ENCODE measurements at places on chromosomes 13 and 19.

DNA sequence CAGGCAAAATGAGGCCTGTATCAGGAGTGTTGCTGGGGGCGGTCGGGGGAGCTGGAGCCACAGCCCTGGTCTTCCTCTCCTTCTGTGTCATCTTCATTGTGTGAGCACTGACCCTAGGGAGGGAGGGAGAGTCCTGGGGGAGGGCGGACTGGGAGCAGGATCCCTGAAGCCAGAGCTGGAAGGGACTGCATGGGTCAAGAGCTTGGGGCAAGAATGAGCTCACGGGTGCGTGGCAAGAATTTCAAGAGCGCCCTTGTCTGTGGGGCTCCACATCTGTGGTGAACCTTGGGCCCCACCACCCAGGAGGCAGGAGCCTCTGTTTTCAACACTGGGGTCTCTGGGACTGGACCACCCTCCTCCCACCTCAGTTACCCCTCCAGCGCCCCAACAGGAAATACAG, 4.7 kb downstream of the SIGLEC7 start:
- no peak for DNase-seq

DNA sequence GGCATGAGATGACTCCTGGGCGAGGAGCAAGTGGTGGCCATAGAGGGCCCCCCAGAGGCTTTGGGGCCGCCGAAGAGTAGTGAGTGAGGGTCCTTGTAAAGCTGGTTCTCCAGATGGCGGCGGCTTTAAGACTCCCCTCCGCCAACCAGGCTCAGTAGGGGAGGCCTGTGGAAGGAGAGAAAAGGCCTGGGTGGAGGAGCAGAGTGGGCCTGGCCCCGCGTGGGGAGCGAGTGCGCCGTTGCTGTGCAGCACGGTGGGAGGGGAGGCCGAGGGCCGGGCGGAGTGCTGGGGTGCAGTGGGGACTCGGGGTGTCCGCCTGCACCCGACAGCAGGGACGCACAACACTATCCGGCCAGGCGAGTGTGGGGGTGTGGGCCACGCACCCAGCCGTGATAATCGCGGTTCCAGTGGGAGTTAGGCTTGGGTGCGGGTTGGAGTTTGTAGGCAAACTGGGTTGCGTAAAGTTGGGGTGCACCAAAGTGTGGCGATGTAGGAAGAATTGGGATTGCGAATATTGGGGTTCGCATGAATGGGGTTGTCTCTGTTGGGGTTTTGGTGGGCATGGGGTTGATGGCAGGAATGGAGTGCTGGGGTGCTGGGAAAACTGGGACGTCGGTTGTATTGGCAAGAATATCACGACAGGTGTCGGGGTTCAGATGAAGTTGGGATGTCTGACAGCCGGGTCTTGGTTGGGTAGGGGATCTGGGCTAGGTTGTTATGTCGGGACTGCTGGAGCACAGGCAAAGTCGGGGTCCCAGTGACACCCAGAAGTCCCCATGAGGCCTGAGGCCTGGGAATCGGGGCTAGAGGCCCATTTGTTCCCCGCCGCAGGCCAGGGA, 687 bp upstream of the CIRBP start:
- no peak for DNase-seq

GRCh38 chr13:75324413-75324940, 157.5 kb downstream of the TBC1D4 start:
- DNase-seq, result no peak

GRCh38 chr13:98406971-98407370, 169.9 kb downstream of the STK24 start:
- no peak for DNase-seq

DNA sequence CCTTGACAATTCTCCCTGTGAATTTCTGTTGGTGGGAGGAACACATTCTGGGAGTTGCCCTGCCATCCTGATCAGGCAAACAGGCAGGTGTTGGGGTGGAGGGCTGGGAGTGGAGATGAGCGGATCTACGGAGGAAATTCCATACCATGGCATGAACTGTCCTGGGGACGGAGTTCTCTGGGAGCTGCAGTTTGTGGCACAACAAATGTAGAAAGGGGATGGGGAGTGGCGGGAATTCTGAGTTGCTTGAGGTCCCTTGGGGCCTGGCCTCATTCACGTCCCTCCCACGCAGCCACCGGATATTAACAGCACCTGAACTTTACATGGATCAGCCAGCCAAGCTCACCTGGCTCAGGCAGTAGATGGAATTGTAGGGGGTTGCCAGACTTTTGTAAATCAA, 70.0 kb downstream of the CHST8 start:
- no peak for DNase-seq

- no peak for DNase-seq
Observed at GRCh38 chr13:85632526-85633195, 166.6 kb downstream of the SLITRK6 start.

DNA sequence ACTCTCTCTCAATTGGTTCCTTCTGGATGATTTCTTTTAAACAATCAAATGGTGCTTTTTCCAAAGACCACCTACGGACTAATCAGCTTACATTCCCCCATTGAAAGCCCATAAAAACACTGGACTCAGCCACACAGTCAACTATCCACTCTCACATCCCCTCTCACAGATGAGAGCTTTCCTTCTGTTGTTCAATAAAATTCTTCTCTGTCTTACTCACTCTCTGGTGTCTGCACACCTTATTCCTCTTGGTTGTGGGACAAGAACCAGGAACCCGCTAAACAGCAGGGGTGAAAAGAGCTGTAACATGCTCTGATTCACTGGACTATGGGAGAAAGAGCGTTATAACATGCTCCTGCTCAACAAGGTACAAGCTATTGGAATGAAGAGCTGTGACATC, 2896.2 kb downstream of the PCDH9 start:
- DNase-seq, result no peak

GRCh38 chr19:15453091-15453578, 3.4 kb upstream of the WIZ start:
- no peak for DNase-seq
